Activated T-cell treated with anti-CD3 and anti-CD28 coated beads, Interleukin-2, amount 50 U/mL, for 4 hours (primary cell): ENCODE measurements at places on chromosomes 4 and X.

- DNase-seq = no peak
Observed at GRCh38 chrX:29867971-29868370, 347.4 kb upstream of the MAGEB2 start.

GRCh38 chr4:150668824-150669223, 86.9 kb downstream of the MAB21L2 start:
- no peak for DNase-seq

- no peak for DNase-seq
Observed at GRCh38 chrX:120749141-120749846, 119.4 kb upstream of the C1GALT1C1 start.

DNA sequence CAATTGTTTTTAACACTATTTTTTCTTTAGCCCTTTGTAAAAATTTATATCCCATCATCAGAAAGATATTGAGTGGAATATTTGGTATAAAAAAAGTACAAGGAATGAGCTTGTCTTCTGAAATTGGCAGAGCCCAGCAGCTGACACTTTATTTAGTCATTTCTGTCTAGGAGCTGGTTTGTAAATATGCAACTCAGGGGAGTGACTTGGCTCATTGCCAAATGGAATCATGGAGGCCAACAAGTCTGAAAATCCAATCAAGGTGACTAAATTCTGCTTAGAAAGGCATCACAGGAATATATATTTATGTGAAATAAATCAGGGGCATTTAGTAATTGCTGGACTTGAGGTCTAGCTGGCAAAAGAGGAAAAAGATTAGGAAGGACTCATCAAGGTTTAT, 74.4 kb downstream of the OTC start:
- no peak for DNase-seq

DNA sequence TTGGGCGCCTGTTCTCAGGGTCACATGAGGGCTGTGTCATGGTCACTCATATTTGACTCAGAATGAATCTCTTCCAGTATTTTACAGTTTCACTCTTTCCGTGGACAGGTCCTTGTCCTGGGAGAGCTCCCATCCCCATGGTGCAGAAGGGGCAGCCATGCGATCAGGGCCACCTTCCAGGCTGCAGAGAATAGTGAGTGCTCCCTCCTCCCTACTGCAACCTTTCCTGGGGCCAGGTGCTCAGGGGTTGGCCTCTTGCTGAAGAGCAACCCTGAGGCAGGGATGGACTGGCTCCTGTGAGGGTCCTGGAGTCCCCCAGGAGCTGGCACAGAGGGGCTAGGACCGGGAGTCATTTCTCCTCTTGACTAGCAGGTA, 108.4 kb downstream of the ABLIM2 start:
- no peak for DNase-seq

DNA sequence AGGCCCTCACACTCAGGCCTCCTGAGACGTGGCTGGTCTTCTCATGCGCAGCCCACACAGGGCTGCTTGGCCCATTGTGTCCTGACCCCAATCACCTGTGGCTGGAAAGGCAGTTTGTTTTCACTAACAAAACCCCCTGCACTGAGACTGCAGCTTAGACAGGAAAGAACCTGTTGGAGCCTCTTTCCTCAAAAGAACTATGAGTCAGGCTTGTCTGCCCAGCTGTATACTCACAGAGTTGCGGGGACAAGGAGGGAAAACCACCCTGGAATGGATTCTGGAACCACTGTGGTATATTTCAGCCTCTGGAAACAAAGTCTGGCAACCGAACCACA, 5.2 kb upstream of the TMEM156 start:
- DNase-seq = no peak

- no peak for DNase-seq
Observed at GRCh38 chr4:6198768-6199421, 1.5 kb downstream of the JAKMIP1 start.

DNA sequence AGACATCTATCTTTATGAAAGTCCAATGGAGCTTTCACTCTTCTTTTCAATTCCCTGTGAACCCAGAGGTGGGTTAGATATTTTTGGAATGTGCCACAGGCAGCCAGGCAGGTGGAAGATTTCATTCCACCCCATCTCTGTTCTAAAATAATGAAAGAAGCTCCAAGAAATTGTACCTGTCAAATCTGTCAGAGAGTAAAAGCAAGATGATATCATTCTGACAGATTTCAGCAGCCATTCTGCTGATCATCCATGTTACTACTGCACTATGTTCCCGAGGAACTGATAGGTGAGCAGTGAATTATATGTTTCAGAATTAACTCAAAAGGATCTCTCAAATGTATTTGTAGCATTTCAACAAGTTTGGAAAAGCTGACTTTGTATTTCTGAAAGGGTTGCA, 339.5 kb upstream of the SPANXN4 start:
- DNase-seq = no peak

- DNase-seq = no peak
Observed at GRCh38 chrX:68944211-68944610, 115.4 kb downstream of the EFNB1 start.

DNA sequence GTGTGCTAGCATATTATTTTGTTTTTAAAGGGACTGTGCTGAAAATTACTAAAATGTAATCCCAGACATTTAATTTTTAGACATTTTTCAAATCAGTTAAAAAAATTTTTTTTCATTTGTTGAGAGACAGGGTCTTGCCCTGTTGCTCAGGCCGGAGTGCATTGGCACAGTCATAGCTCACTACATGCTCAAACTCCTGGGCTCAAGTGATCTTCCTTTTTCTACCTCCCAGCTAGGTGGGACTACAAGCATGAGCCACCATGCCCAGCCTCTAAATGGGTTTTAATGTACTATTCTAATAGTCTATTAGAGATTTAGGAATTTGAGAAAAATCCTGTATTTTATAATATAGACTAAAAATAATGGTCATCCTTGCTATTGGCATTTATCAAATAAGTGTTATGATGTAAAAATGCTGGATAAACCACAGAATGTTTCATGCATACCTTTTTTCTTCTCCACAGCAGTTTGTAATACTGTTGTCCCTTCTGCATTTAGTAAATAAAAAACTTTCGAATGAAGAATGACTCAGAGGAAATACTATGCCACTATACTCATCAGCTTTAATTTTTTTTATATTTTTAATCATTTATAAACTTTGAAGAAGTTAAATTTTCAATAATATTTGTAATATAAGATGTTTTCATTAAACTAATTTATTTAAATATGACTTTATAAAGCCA, 29.9 kb downstream of the CPEB2 start:
- no peak for DNase-seq

DNA sequence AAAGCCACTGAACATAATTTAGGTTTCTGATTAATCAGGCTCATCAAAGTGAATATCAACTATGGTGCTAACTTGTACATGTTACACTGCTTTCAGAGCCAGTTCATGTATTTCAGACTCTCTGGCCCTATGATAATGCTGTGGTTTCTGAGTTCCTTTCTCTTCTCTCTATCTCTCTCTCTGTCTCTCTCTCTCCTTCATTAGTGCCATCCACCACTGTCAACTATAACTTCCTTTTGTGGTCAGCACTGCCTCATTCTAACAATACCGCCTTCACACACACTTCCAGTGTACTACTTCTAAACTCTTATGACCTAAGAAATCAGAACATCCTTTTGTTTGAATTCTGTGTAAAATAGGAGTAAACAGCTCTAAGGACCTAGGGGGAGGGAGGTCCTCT, 907.1 kb downstream of the RPA4 start:
- DNase-seq = no peak

DNA sequence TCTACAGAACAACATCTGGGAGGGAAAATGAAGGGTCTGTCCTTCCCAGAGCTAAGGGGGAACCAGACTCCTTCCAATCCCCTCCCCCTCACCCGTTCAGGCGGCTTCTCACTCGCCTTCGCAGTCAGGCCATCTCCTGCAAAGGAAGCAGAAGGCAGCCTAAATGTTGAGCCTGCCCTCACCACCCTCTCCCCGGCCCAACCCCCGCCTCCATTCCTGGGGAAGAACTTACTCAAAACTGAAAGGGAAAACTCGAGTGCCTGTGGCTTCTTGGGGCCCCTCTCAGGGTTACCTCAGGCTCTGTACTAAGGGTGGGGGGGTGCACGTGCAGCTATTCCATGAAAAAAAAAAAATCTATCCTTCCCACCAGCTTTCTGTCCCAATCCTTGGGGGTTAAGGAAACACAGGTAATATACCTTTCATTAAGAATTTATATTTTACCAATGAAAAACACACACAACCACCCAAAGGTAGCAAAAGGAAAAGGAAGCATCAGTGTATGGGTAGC, 2.4 kb downstream of the ZMYM3 start:
- no peak for DNase-seq

DNA sequence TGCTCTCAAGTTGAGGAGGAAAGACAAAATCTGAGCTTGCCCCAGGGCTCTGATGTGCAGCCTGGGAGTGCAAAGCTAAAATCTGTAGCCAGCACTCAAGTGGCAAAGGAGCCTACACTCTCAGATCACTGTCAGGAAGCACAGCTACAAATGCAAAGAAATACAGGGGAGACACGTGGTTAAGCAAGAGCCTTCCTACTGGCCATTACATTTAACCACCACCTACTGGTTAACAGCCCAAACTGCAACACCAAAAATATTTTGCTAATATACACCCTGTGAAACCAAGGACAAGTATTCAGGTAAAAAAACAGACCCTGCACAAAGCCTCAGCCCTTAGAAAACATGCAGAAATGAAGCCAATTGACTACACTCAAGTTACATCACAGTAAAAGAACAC, 170.4 kb upstream of the FGF16 start:
- DNase-seq = no peak

- no peak for DNase-seq
Observed at GRCh38 chr4:17704020-17704650, 77.3 kb downstream of the FAM184B start.

GRCh38 chrX:47629419-47630200, at the start of gene CFP:
Gene CFP (minus strand): TSS chrX:47629930. CDS start chrX:47629844, 86 bp downstream.
- no peak for DNase-seq

GRCh38 chr4:45349859-45350258, 623.5 kb upstream of the GNPDA2 start:
- DNase-seq = no peak

GRCh38 chr4:63717384-63717783, 691.9 kb downstream of the TECRL start:
- DNase-seq = no peak

DNA sequence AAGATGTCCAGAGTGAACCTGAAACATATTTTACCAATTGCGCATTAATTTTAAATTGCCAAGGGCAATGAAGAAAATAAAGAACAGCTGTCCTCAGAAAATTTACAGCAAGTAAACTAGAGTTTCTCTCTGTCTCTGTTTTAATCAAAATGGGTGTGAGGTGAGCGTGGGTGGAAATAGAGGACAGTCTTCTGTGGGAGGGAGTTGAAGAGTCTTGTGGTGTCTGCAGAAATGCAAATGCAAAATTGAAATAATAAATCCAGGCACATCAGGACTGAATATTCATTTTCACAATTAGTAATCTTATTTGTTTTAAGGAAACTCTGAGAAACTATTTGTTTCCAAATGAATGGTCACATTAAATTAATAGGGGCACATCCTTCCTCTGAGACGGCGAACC, 192.0 kb downstream of the ARHGAP10 start:
- no peak for DNase-seq

DNA sequence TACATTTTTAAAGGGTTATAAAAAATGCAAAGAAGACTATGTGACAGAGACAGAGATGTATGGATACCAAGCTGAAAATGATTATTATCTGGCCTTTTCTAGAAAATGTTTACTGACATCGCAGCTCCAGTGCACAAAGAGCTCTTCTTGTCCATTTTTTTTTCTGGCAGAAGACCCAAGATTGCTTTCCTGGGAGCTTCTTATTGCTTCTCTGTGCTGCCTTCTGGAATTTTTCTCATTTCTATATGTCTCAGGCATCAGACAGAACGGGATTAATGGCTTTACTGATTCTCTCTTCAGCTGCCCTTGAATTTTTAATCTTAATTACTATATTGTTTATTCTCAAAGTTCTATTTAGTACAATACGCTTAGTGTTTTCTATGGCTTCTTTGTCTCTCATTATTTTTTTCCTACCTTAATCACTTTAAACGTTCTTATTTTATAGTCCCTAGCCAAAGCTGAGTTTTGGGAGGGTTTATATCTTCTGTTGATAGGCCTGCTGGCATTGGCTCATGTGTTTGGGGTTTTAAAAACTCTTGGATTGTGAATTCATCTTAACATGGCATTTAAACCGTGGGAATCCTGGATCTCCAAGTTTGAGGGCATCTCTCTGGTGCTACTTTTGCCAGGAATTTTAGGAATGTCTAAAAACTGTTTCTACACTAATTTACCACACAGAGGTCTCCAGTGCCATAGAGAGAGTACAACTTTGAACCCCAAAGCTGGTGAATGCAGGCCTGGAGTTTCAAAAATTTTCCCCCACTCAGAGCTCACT, 138.9 kb upstream of the LNX1 start:
- DNase-seq = no peak

- DNase-seq = no peak
Observed at GRCh38 chr4:178244785-178245184, 802.5 kb upstream of the AGA start.

DNA sequence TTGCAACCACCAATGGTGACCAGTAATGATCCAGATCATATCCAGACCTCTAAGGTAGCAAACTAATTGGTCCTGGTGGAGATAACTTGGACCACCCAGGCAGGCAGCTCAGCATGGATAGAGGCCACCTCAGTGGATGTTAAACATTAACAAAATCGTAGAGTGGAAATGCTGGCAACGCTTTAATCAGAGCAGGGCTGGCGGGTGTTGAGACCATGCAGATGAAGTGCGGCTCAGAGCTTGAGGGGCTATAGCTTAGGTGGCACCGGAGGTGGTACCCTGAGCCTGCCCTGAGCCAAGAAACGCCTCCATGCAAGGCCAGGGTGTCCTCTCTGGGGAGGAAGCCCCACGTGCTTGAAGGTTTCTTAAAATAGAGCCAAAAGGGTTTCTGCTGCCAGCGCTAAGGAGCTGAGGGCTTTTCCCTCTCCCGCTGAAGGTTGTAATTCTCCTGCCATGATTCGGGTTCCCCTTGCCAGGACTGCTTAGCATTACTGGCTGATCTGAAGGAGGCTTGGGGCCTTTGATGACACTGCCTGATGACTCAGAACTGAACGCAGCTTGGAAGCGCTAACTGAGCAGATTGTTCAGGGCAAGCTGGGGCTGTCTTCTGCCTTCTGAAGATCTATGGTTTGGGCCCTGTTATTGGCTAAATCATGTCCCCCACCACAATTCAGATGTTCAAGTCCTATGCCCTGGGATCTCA, 177.8 kb upstream of the ATP6AP2 start:
- DNase-seq = no peak
